NCI-H187 treated with DMSO at 0.1 percent for 48 hours (cell line): ENCODE measurements at places on chromosomes 11 and 22.
A peak's percentile ranks its signal among the peaks of the same experiment; 100 is the strongest.

DNA sequence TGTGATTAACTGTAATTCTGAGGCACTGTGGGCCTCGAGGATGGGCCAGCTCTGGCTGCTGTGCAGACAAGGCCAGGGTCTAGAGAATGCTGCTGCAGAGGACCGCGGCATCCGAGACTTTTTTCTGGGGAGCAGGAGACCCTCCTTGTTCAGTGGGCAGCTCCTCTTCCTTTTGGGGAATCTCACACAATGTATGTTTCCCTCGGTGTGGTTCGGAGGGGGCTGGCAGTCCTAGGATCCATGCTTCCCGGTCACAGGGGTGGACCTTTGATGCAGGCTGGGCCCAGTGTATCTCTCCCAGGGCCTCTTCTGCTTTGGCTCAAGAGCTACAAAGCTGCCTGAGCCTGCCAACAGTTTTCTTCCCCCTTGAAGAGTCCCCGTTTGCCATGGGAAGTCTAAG, 31.5 kb downstream of the MYEOV start:
- DNase-seq, result no peak

DNA sequence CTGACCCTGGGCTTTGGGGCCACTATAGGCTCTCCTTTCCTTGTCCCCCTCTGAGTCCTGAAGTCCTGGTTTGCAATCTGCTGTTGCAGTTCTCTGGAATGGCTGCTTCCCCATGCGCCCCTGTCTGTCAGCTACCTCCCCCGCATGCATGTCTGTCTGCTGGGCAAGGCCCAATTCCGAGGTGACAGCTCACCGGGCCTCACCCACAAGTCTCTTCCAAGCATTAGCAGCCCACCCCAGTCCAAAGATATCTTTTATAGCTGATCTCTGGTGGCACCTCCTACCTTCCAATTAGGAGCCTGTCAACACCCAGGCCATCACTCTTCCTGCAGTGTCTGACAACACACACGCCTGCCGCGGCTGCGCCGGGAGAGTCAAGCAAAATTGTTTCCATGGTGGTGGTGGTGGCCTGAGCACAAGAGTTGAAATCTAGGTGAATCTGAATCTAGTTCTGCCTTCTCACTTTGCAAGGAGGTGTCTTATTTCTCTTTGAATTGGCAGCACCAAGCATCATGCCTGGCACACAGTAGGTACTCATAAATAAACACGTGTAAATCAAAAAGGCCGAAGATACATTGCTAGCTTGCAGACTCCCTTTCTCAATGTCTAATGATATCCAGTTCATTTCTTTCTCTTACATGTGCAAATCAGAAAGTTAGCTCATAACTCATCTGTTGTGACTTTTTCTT, 1.2 kb upstream of the LMO2 start:
- DNase-seq, result no peak

- no peak for DNase-seq
These were observed 16.0 kb downstream of the PANX1 start for GRCh38 chr11:94144664-94145063.

DNA sequence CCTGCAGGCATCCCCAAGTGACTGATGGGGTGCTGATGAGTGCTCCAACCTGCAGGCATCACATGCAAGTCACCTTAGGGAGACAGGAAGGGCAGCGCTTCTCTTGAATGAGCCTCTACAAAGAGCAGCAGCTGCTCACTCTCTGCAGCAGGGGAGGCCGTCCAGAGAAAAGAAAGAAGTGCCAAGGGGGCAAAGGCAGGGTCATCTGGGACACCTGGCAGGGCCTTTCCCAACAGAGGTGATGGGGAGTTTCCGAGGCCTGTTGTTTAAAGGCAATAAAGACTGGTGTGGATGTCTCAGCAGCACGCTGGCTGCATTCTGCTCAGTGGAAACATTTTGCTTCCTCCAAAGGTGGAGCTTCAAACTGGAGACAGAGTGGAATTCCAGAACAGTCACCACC, 113.7 kb downstream of the ETS1 start:
- DNase-seq, result no peak

GRCh38 chr11:35166369-35167360, 27.7 kb downstream of the CD44 start:
- no peak for DNase-seq

DNA sequence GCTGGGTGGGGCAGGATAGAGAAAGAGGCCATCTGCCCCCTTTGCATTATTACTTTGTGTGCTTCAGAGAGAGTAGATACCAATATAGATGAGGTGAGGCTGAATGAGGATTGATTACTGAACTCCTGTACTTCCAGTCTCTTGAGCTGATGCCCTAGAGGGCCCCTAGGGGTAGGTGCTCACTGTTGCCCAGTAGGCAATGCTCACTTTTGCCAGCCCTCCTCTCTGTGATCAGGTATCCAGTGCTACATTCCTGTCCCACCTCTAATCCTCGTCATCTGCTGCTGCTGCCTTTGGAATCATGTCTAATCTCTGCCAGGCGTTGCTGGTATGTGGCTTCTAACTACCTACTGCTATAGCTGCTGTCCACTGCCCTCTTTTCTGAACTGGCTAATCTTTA, 57.2 kb downstream of the CCDC83 start:
- no peak for DNase-seq

DNA sequence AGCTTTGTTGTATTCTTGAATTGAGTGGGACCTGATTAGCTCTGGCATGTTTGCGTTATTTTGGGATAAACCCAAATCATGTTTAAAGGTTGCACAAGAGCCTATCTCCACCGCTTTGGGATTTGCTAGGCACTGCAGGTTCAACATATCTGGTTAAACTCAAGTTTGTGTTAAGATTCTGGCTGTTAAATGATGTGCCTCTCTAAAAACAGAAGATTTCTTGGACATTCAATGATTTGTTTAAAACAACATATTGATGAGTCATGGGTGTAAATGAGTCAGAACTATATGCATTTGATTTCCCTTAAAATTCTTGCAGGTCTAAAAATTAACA, 67.4 kb downstream of the AMOTL1 start:
- no peak for DNase-seq

DNA sequence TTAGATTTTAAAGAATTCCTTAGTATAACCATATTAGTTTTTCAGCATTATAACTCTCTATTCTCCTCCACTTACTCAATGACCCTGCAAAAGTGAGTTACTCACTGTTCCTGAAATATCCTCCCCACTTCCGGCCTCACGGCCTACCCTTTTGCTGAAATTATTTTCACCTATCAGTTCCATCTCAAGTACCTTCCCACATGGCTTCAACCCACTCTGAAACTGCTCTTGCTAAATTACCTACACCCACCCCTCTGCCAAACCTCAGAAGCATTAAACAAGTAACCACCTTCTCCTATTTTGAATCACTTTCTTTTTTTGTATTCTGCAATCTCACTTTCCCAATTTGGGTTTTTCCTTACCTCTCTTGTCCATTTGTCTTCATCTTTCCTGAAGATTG, 37.7 kb downstream of the OR5P2 start:
- DNase-seq, result no peak

DNA sequence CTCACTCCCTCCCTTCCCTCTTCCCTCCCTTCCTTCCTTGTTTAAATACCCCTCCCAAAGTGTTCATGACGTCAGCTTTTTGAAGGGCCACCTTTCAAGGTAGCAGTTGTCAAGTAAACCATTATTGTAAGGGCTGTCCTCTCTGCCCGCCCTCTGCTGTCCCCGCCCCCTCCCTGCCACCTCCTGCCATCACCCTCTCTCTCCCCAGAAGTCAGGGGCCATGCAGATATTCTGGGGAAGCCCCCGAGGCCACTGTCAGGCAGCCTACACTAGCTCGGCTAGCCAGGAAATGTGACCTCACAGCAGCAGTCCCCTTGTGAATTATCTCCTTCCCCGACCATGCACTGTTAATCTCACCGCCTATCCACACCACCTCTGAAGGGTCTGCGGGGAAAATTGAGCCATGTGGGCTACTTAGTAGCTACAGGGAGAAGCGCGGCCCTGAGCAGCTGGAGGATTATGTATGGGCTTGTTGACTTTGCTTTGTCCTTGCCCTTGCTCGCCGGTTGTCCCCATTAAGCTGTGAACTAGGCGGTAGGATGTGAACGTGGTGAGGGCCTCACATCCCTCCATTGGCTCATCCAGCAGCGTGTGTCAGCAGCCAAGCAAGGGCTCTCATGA, 42.1 kb upstream of the ATXN10 start:
- DNase-seq, result peak; percentile 58

DNA sequence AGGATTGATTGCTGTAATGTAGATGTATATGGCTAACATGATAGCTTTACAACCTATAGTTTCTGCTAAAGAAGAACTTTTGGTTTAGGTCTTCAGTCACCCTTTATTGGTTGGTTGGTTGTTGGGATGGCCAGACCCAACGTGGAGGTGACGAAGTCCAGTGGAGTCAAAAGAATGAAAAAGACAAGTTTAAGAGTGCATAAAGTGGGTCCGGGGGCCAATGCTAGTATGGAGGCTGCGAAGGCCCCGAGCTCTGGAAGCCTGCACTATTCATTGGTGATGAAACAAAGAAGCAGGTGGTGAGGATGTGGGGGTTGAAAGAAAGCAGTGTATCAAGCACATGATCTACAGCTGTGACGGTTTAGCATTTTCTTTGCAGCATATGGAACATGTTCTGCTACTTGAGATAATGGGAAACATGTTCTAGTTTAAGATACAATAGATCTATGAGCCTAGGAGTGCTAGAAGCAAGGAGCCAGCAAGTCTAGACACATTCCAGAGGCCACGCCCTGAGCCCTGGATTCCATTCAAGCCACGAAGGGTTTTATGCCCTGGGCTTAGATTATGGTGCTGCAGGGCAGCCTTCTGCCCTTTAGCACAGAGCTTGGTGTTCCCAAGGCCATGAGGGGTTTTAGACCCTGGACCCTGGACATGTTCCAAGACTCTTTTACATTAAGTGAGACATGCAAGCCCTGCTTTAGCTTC, 6.3 kb downstream of the TCP11L1 start:
- DNase-seq, result no peak

DNA sequence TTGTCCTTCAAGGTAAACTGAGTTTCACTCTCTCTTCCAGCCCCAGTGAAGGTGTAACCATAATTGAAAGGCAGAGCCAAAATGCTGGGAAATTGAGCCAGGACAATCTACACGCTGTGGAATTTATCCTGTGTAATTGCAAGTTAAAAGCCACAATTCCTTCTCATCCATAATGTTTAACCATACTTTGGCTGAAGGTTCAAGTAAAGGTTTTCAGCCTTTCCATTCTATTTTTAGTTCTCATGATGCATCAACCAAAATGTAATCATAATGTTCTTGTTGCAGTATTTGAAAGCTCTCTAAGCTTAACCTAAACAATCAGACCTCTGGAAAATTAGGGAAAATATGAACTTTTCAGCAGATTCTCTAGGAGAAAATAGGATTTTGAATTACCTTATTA, 14.0 kb upstream of the ARHGAP42 start:
- no peak for DNase-seq

GRCh38 chr11:63845303-63845702, 6.4 kb downstream of the MARK2 start:
- DNase-seq, result no peak

DNA sequence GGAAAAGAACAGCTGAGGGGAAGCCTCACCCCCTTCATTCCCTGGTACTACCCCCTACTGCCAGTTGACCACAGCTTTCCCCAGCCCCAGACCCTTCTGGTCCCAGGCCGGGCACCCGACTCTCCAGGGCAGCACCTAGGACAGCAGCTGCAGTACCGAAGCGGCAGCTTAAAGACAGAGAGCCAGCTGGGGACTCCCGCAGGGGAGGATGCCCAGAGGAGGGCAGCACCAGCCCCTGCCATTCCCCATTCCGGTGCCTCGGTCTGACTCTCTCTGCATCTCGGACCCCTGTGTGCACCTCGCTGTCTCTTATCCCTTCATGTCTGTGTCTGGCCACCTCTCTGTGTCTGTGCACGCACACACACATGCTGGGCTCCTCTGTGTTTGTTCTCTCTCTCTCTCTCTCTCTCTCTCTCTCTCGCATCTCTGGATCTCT, 9.4 kb downstream of the IGSF9B start:
- DNase-seq, result no peak

DNA sequence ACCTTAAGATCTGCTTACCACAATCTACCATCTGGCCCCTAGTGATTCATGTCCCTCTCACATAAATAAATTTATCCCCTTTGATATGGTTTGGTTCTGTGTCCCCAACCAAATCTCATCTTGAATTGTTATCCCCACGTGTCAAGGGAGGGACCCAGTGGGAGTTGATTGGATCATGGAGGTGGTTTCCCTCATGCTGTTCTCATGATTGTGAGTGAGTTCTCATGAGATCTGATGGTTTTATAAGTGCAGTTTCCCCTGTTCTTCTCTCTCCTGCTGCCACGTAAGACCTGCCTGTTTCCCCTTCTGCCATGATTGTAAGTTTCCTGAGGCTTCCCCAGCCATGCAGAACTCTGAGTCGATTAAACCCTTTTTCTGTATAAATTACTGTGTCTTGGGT, 37.2 kb downstream of the OR2AG2 start:
- DNase-seq, result no peak

DNA sequence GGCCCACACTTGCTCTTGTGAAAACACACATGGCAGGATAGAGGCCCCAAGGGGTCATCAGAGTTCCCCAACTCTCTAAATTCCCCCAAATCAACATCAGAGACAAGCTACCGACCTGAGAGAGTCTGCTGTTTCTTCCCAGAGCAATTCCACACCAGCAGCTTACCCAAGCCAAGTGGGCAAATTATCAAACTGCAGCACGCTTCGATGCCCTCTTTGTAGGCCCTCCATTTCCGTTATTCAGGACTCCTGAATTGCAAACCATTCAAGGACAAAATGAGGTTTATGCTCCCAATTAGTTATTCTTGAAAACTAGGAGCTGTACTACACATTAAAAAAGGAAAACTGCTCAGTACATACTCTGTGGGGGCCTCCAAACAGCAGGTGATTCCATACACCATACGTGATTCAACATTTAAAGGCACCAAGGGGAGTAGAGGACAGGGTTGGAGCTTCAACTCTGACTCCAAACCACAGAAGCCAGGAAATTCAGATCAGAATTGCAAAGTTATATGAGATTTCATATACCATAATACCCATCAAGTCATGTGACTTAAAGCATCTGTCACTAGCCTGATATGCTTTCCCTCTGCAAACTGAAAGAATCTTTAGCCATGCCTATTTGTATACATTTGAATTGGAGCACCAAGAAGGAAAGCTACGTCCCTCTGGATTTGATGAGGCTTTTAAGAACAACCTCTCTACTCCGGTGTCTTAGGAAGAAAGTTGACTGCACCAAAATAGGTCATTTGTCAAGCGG, 234.8 kb downstream of the CADM1 start:
- DNase-seq, result no peak

DNA sequence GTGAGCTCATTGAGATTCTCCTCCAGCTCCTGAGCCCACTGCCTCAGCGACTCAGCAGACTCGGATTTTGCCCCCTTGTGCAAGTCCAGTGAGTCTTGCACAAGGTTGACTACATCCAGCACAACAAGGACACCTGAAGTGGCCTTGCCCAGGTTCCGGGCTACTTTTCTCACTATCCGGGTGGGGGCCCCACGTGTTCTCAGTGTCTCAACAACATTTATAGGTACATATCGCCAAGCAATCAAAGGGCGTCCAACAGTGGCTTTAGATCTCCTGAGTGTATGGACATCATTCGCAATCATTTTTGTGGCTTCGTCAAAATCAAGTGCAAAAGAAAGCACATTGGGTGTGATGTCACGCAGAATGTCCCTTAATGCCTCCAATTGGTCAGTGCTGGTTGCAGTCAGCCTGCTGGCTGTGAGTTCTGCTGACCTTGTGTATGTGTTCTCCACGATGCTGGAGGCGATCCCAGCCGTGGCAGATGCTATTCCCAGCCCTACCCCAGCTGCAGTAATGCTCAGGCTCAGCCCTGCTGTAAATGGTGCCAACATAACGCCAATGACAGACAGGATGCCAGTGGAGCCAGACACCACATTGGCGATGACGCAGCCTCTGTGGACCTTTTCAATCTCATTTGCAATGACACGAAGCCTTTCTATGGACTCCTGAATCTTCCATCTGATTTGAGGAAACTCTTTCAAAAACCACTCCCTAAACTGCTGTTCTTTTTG, 10.3 kb downstream of the APOL4 start:
- DNase-seq, result no peak
